ENCODE measurements at places on chromosomes 12 and 14. TPM values are rescaled to one million over a fixed set of nuclear protein-coding genes. Genes with fewer than 3 reads are reported as not detected.
A peak's percentile ranks its signal among the peaks of the same experiment; 100 is the strongest.

Gene BICDL1
- 4.3 TPM for polyA plus RNA-seq

Gene PLXNC1
- 12.7 TPM for polyA plus RNA-seq

Gene ARHGDIB
- 37.8 TPM for polyA plus RNA-seq

Gene TPPP2
- 0.37 TPM for polyA plus RNA-seq

Gene NTF3
- polyA plus RNA-seq, result 3.1 TPM

Gene KLHL33
- polyA plus RNA-seq, result 0.71 TPM

Gene CCDC175
- polyA plus RNA-seq, result not detected

DNA sequence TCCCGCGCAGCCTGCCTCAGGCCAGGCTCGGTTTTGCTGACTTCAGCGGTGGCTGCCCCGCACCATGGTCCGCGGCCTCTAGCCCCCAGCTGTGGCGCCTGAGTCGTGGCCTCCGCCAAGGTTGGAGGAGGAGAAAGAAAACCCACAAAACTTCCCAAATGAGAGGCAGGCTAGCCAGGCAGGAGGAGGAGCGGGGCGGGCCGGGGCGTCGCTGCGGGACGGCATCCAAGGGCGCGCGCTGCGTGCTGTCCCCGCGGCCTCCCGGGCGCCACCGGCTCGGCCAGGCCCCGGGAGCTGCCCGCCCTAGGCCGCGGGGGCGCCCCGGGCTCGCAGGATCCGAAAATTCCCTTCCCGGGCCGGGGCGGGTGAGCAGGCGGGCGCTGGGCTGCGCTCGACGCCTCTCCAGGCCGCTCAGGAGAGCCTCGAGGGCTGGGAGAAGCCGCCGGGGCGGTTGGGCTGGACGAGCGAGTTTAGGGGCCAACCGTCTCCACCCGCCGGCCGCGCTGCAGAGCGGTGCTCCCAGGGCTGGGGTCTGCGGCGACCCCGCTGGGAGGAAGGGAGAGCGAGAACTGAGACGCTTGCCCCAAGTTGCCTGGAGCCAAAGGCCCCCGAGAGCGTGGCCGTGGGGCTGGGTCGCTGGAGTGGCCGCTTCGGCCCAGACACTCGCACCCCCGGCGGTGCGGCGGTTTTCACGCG is at the start of gene EFS:
EFS (minus strand) TSS at position 137 of the 696 bp plus-strand sequence. CDS start 147 bp downstream, outside the sequence.
- DNase-seq, result peak; percentile 88

GRCh38 chr14:65949711-65950516 is 536.3 kb upstream of the CCDC196 start:
- DNase-seq, result no peak

DNA sequence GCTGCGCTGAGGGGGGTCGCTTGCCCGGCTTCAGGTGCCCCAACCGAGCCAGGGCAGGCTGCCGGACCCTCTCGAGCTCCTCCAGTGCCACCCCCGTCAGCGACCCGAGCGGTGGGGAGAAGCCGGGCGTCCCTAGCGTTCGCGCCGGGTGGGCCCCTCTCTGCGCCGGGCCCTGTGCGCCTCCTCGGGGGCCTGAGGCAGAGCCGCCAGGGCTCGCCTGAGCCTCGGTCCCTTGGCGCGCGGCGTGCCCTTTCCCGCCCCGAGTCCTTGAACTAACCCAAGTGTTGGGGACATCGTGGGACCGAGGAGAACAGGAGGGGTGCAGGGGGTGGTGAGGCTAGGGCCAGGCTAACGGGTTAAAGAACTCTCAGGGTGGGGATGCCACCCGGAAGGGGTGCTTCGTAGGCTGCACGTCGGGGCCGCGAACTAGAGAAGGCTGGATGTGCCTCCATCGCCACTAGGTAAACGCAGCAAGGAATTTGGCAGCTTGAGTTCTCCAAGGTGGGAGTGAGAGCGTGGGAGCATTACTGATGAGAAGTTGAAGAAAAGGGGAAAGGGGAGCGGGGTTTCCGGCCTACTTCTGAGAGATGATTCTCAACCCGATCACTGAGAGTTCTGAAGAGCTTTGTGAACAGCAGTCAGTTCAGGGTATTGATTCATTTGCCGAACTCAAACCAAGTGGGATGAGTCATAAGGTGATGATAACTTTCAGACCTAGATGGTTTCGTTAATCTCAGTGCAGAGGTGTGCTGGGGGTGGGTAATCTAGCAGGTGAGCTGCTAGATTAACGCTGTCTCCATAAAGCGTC is 618 bp downstream of the RNF34 start:
- peak; percentile 42 for DNase-seq

DNA sequence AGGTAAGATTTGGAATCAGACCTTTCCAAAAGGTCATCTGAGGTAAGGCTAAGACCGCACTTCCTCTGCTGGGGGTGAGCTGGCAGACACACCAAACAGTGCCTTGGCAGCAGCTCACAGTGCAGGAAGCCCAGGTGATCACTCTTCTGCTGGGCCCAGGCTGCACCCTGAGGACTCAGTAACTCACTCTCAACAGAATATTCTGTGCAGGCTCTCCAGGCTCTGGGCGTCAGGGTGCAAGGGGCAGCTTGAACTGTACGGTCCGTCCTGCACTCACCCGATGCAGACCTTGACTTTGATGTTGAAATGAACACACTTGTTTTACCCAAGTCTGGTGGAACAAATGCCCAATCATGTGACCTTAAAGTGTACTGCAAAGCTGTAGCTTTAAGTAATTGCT is 6.0 kb downstream of the ALKBH2 start:
- no peak for DNase-seq

DNA sequence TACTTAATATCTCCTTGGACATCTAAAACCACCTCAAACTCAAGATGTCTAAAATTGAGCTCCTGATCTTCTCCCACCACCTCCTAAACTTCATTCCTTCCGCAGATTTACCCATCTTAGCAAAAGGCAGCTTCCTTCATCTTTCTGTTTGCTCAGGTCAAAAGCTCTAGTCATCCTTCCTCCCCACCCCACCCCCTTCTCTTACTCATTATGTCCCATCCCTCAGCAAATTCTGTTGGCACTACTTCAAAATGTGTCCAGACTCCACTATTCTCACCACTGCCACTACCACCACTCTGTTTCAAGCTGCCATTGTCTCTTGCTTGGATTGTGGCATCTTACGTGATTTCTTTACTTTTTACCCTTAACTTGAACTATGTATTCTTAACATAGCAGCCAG is 59.2 kb upstream of the ZDHHC17 start:
- DNase-seq, result no peak

DNA sequence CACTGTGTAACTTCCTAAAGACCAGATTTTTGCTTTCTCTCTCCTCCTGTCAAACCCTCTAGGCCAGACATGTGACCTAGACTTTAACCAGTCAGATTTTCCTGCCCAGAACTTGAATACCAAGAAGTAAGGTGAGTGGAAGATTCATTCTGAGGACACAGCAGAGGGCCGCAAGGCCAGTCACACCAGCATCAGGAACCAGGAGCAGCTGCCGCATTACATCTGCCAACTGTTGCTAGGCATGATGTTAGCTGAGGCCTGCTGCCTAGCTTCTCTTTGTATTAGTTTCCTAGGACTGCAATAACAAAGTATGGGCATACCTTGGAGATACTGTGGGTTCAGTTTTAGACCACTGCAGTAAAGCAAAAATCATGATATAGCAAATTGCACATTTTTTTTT is 101.9 kb upstream of the BMP4 start:
- peak; percentile 36 for DNase-seq

- DNase-seq, result peak; percentile 77
Measured at GRCh38 chr12:89451841-89452251, 72.8 kb downstream of the GALNT4 start.

- DNase-seq, result no peak
Measured at GRCh38 chr12:15544589-15544988, 222.3 kb downstream of the PTPRO start.

DNA sequence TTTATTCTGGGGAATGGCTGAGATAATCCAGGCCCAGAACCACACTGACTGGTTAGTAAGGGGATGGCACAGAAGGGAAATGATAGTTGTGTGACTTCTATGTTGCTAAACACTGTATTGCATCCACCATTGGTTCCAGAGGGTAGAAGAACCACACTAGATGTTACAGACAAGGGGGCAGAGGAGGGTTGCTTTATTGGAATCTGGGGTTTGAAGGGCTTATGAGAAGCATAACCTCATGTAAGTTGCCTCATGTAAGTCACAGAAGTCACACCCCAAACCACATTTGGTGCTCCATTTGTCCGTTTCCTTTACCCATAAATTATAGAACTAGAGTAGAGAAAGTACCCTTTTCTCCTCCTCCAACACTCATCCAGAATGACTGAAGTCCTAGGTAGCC is 5.5 kb upstream of the PSMA6 start:
- no peak for DNase-seq

DNA sequence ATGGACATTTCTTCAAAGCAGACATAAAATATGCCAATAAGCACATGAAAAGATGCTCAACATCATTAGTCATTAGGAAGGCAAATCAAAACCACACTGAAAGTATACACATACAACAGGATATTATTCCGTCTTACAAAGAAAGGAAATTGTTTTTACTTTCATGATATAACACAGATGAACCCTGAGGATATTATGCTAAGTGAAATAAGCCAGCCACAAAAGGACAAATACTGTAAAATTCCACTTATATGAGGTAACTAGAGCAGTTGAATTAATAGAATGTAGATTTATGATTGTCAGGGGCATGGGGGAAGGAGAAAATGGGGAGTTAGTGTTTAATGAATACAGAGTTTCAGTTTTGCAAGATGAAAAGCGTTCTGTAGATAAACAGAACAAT is 4.2 kb downstream of the ACYP1 start:
- no peak for DNase-seq

All from muscle of leg (tissue), 16 donors.